Body of pancreas (tissue), 4 donors: ENCODE measurements at places on chromosomes 12 and 14. TPM values are rescaled to one million over a fixed set of nuclear protein-coding genes. Genes with fewer than 3 reads are reported as not detected.
A peak's percentile ranks its signal among the peaks of the same experiment; 100 is the strongest.

The FGF6 gene
- not detected for total RNA-seq

The ADGRD1 gene
- 4.9 TPM for total RNA-seq

- no peak for DNase-seq
These were observed 138.1 kb upstream of the CPM start for GRCh38 chr12:69071091-69071370.

The PTPN6 gene
- 18.4 TPM for total RNA-seq

DNA sequence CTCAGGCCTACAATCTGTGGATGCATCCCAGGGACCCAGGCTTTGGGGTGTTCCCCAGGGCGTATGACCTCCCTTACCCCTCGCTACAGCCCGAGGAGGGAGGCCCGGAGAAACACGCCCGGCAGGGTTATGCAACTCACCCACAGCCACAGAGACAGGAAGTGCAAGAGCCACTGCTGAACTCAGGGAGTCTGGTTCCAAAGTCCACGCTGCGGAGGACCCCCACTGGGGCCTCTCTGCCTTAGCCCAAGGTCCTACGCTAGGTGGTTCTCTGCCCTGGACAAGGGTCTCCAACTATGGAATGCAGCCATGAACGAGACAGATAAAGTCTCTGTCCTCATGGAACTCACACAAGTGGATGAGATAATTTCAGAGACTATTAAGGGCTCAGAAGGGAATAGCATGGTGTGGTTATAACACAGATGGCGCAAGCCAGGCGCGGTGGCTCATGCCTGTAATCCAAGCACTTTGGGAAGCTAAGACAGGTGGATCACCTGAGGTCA is 11.3 kb downstream of the SCARB1 start:
- DNase-seq: peak; percentile 34

GRCh38 chr12:43309959-43310358 is 242.0 kb downstream of the ADAMTS20 start:
- no peak for DNase-seq

DNA sequence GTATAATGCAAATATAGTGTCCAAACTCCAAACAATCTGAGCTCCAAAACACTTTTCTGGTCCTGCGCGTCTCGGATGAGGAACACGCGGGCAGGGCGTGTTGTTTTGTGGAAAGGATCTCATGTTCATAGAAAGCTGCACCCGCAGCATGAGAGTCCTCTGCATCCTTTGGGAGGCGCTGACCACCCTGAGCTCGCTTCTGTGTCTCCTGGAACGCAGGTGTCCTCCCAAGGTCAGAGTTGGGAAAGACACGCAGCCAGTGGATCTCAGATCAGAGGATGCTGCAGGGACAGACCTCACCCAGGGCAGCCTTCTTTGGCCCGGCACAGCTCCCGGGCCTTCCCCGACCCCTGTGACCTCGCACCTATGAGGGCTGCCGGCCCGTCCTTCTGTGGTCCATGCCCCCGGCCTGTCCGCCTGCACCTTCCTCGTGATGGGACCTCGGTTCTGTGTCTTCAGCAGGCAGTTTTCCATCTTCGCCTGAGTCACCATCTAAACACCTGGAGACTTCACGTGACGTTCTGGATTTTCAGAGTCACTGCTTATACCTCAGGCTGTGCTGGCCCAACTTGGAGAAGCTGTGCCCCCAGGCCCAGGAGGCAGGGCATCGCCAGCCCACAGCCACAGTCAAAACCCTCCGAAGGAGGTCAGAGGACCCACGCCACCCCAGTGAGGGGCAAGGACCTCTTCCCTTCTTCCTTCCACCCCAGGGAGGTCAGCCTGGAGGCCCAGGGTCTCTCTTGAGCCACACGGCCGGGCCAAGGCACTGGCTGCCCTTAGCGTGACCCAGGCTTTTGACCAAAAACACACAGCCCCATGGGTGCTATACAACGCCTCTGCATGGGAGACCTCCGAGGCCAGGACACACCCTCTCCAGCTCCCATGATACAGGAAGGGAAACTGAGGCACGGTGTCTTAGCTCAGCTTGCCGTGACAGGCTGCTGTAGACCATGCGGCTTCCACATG is 25.9 kb downstream of the MMP17 start:
- DNase-seq: no peak

DNA sequence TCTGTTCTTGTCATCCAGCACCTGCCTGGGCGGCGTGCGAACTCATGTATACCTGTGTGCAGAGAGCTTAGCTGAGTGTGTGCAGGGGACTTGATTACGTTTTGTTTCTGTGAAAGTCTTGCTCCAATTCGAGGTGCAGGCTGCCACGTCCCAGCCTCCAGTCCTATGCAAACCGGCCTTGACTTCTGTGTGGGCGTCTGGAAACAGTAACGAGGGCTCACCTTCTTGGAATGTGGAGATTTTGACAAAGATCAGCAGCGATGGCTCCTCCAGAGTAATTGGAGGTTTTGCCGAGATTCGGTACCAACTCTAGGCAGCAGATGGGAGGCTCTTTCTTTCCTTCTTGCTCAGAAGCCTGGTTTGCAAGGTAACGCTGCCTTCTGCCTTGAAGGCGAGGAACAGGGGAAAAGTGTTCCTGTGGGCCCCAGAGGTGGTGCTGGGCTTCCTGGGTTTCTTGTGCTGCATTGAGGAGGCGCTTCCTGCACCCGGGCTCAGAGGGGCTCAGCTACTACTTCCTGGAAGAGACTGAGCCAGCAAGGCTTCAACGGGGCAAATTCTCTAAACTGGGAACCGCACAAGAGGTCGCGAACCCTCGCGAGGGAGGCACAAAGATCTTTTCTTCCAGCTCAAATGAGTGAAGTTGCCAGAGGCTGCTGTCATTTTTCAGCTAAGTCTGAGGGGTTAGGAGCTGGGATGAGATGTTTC is 249.0 kb downstream of the AACS start:
- DNase-seq: no peak

The KRT75 gene
- total RNA-seq: not detected

DNA sequence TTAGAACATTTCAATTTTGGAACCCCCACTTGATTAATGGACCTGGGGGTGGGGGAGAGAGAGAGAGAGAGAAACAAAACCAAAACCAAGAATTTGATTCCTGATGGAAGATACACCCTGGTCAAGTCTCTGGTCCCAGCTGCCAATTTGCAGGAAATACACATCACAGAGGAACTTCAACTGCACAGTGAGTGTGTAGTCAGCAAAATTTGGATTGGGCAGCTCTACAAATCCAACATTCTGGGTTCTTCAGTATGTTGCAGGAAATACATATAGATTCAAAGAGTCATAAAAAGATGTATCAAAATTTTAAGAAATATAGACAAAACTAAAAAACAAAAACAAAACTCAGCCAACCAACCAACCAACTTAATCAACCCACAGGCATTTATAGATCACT is 17.4 kb downstream of the DNAH10 start:
- DNase-seq: no peak

The ZNF84 gene
- 22.1 TPM for total RNA-seq

The IAPP gene
- 111 TPM for total RNA-seq

- DNase-seq: no peak
These were observed 64.5 kb downstream of the KCNA1 start for GRCh38 chr12:4974217-4974616.

- DNase-seq: no peak
These were observed 58.6 kb upstream of the MANSC4 start for GRCh38 chr12:27838543-27839185.

GRCh38 chr12:50401500-50402081 is 906 bp downstream of the LARP4 start:
- DNase-seq: peak; percentile 30
